Daoy (cell line): ENCODE measurements at places on chromosomes 7 and 10. TPM values are rescaled to one million over a fixed set of nuclear protein-coding genes. Genes with fewer than 3 reads are reported as not detected.

- DNase-seq, result no peak
These were observed 4.7 kb downstream of the ZNF488 start for GRCh38 chr10:47379445-47379785.

- DNase-seq, result no peak
These were observed 107.4 kb downstream of the FAM204A start for GRCh38 chr10:118234683-118235082.

DNA sequence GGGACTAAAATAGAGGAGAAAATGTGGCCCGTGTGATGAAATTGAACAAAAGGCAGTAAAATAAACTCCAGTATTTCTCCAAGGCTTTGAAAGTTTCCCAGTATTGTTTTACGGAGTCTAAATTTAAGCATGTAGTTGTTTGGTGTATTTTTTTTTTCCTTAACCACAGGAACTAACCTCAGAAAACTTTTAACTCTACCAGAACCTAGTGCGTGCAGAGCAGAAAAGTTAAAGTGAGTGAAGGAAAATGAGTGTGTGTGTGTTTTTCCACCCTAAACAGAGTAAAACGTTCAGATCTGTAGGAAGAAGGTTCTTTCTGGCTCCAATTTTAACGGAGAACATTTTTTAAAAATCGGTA, 812 bp downstream of the PROSER2 start:
- DNase-seq, result no peak

- no peak for DNase-seq
These were observed 84.2 kb upstream of the DDC start for GRCh38 chr7:50649259-50649885.

GRCh38 chr7:135683609-135684008, 21.3 kb downstream of the STMP1 start:
- DNase-seq, result no peak

GRCh38 chr10:103535595-103535994, 42.1 kb downstream of the NEURL1 start:
- no peak for DNase-seq

The HOXA13 gene
- 0.86 and 1.3 TPM in 2 replicates for total RNA-seq

The SHOC2 gene
- total RNA-seq, result 11.7 and 15.3 TPM in 2 replicates

The MRPS16 gene
- total RNA-seq, result 71.9 and 77.4 TPM in 2 replicates
